Effector memory CD8-positive, alpha-beta T cell (primary cell): ENCODE measurements at places on chromosomes 1 and 21.

GRCh38 chr1:32533792-32534327 lies 5.4 kb upstream of the ZBTB8A start:
- no peaks in the 10 kb centered on the region for H3K36me3 ChIP-seq
- peaks cover 20% of the 10 kb centered on the region for H3K27me3 ChIP-seq
- no peak overlapping the region for H3K27ac ChIP-seq
- H3K4me3 ChIP-seq, result no peak overlapping the region
- no peak for DNase-seq

GRCh38 chr1:32470431-32470830 lies 5.6 kb downstream of the ZBTB8B start:
- no peaks in the 10 kb centered on the region for H3K36me3 ChIP-seq
- no peak for DNase-seq
- no peak overlapping the region for H3K27ac ChIP-seq
- peaks cover 3% of the 10 kb centered on the region for H3K4me1 ChIP-seq

DNA sequence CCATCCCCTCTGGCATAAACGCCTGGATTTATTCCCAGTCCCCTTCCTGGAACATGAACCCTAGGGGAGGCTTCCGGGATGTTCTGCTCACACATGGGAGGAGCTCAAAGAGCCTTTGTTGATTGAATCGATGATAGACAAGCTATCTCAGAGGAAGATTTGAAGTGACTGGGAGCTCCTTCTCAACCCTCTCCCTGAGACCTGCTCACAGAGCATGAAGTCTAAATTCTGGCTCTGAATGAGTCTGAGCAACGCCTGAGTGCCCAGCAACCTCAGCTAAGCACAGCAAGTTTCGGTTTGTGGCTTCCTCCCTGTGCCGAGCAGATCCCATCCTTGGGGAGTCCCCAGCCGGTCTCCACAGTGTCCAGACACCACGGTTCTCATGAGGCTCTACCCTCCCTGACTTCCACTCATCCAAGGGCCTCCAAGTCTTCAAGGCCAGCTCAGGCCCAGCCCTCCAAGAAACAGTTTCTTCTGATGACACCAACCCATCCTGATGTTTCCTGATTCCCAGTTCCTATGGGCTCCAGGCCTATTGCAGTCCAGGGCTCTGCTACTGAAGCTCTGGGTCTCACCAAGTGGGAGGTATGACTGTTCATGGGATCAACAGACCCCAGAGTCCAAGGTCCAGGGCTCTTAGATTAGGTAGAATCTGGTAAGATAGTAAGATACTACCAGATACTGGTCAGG lies 190.8 kb downstream of the DYRK1A start:
- H3K27me3 ChIP-seq, result peaks cover 38% of the 10 kb centered on the region
- no peaks in the 10 kb centered on the region for H3K36me3 ChIP-seq
- no peaks in the 10 kb centered on the region for H3K4me1 ChIP-seq

GRCh38 chr1:83756984-83757717 lies 241.8 kb downstream of the TTLL7 start:
- H3K27ac ChIP-seq, result no peak overlapping the region
- no peaks in the 10 kb centered on the region for H3K4me1 ChIP-seq
- DNase-seq, result no peak
- no peaks in the 10 kb centered on the region for H3K36me3 ChIP-seq
- peaks cover 9% of the 10 kb centered on the region for H3K27me3 ChIP-seq

GRCh38 chr21:34639882-34640788 lies 25.2 kb upstream of the RCAN1 start:
- H3K4me1 ChIP-seq, result peaks cover 9% of the 10 kb centered on the region
- peaks cover 10% of the 10 kb centered on the region for H3K27me3 ChIP-seq
- peaks cover 3% of the 10 kb centered on the region for H3K36me3 ChIP-seq
- no peak for DNase-seq
- H3K27ac ChIP-seq, result peak overlapping the region; percentile 29
- peak overlapping the region; percentile 68 for H3K4me3 ChIP-seq

- peaks cover 30% of the 10 kb centered on the region for H3K4me1 ChIP-seq
- no peaks in the 10 kb centered on the region for H3K27me3 ChIP-seq
- H3K36me3 ChIP-seq, result peaks cover 4% of the 10 kb centered on the region
Measured at GRCh38 chr1:213070406-213070805, 19.4 kb downstream of the RPS6KC1 start.

- H3K4me3 ChIP-seq, result no peak overlapping the region
- no peak overlapping the region for H3K27ac ChIP-seq
- peaks cover 3% of the 10 kb centered on the region for H3K36me3 ChIP-seq
- no peak for DNase-seq
- H3K4me1 ChIP-seq, result peaks cover 3% of the 10 kb centered on the region
- no peaks in the 10 kb centered on the region for H3K27me3 ChIP-seq
Measured at GRCh38 chr1:15320267-15320666, 73.2 kb downstream of the FHAD1 start.

DNA sequence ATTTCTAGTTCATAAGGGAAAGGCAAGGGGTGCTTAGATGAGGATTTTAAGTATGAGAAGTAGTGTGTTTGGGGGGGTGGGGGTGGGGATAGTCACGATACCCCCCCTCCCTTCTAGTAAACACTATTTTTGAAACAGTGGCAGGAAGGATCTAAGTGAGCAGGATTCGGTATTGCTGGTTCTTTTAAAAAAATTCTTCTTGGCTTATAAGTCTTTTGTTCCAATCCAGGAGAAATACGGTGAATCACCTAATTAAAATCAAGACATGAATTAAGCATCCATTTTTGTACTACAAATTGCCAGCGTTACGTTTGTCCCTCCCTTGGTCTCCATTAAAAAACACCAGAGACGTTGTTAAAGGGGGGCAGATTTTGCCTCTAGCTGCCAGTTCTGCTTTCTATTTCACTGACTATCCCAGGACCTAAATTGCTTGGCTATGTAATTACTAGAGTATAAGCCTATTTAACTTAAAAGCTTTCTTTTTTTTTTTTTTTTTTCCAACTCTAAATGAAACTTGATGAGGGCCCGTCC lies 911 bp downstream of the LMO4 start:
- H3K4me3 ChIP-seq, result peak overlapping the region; percentile 96
- H3K27me3 ChIP-seq, result peaks cover 6% of the 10 kb centered on the region
- peaks cover 63% of the 10 kb centered on the region for H3K4me1 ChIP-seq
- DNase-seq, result no peak
- H3K36me3 ChIP-seq, result peaks cover 29% of the 10 kb centered on the region

DNA sequence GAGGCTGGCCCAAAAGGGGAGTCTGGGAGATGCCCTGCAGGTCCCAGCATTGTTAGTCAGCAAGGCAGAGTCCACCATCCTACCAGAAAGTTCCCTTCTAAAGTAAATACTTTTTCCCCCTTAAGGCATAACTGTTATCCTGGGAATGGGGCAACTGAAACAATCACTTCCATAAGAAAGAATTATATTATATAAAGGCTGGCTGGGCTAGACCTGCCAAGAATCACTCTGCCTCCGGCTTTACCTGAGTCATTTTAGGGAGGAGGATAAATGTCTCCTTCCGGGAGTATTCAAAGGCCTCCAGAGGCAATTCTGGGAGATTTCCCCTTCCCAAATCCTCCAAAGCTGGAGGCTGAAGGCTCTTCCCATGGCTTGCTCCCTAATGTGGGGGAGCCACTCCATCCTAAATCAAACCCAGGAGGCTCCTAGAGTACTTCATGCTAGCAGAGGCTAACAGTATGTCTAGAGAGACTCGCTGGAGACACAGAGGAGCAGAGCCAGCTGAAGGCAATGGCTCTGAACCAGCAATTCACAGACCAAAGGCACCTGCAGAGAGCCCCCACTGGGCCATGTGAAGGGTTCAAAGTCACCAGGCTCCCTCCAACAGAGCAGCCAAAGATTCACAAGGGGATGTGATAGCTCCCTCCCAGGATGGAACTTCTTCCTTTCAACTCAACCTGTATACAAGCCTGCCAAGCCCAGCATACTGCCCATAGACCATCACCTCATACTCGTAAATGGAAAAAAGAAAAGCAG lies 116.0 kb downstream of the ASTN1 start:
- H3K4me1 ChIP-seq, result no peaks in the 10 kb centered on the region
- no peaks in the 10 kb centered on the region for H3K36me3 ChIP-seq
- no peak for DNase-seq
- no peaks in the 10 kb centered on the region for H3K27me3 ChIP-seq
- H3K4me3 ChIP-seq, result no peak overlapping the region

DNA sequence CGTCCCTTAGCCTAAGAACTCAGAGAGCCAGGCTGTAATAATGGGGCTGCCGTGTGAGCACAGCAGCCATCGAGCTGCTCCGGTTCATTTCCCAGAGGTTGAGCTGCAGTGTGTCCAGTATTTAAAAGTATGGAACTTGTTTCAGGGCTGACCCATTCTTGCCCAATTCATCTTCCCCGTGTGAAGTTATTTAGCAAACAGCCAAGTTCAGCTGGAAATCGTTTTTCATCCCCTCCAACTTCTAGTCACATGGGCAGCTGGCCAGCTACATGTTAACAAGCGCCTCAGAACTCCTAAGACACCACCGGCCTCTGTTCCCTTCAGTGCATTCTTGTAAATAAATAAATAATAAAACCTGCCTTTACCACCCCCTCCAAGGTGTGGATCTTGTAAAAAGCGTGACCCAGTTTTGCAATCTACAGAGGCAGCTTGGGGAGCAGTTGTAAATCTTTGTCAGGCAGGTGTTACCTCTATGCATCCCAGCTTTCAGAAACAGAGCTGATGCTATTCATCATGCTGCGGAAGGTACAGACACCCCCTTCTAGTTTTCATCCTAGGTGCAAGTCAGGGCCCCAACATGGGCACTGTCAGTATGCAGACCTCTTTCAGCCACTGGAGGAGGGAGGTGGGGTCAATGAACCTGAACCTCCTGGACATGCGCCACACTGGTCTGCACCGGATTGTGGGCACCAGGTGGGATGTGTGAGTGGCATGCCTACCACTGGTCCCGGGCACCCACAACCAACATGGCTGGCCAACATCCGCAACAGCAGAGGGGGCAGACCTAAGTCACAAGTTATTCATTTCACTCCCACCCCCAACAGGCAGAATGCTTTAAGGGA lies 18.7 kb upstream of the KNCN start:
- peaks cover 30% of the 10 kb centered on the region for H3K36me3 ChIP-seq
- no peak for DNase-seq
- H3K4me3 ChIP-seq, result no peak overlapping the region

GRCh38 chr1:30645807-30646206 lies 77.6 kb downstream of the MATN1 start:
- H3K36me3 ChIP-seq, result no peaks in the 10 kb centered on the region
- H3K4me1 ChIP-seq, result peaks cover 11% of the 10 kb centered on the region
- no peak for DNase-seq
- no peak overlapping the region for H3K4me3 ChIP-seq

DNA sequence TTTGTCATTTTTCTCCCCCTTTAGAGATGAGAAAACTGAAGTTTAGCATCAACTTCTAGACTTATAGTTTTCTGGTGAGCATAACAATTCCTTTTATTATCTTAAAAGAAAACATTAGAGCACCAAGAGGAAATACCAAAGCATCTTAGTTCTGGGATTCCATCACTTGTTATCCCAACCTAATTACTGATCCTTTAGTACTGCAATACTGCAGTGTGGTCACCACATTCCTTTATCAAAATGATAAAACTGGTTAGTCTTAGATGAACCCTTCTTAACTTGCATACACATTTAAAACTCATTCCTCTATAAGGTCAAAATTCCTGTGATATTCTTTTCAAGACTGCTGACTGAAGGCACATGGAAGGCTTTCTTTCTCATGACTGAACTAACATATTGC lies 23.1 kb downstream of the SOD1 start:
- no peaks in the 10 kb centered on the region for H3K27me3 ChIP-seq
- H3K36me3 ChIP-seq, result peaks cover 54% of the 10 kb centered on the region
- peaks cover 3% of the 10 kb centered on the region for H3K4me1 ChIP-seq
- H3K4me3 ChIP-seq, result no peak overlapping the region
- DNase-seq, result no peak
- H3K27ac ChIP-seq, result no peak overlapping the region

DNA sequence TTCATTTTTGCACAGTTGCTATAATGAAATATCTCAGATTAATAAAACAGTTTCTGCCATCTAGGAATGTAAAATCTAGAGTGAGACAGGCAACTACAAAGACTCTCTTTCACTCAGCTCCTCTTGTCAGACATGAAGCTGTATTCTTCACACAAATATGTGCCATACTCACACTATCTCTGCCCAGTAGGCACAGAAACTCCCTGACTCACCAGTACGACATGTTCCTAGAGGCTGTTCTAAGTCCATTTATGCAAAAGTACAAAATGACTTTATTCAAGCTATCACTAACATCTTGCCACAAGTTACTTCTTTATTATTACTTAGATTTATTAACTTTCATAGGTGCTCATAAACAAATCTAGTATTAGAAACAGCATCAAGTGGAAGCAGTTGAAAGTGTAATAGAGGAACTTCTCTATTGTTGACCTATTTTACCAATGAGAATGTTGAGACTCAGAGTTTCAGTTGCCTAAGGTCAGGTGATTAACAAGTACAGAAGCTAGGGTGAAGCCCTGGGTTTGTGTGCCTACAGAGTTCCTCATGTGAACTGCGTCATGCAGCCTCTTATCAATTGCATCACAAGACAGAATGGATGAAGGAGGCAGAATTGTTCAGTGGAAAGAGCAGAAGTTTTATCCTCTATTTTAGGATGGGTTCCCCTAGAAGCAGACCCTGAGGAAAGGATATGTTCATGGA lies 98.9 kb downstream of the RGS2 start:
- H3K4me3 ChIP-seq, result no peak overlapping the region
- no peak overlapping the region for H3K27ac ChIP-seq
- no peak for DNase-seq
- H3K4me1 ChIP-seq, result no peaks in the 10 kb centered on the region

- no peak overlapping the region for H3K4me3 ChIP-seq
- no peaks in the 10 kb centered on the region for H3K36me3 ChIP-seq
- H3K4me1 ChIP-seq, result peaks cover 5% of the 10 kb centered on the region
- peaks cover 6% of the 10 kb centered on the region for H3K27me3 ChIP-seq
Measured at GRCh38 chr1:207745285-207745684, 6.6 kb upstream of the CD46 start.

- peaks cover 25% of the 10 kb centered on the region for H3K27me3 ChIP-seq
- H3K4me1 ChIP-seq, result no peaks in the 10 kb centered on the region
- DNase-seq, result no peak
Measured at GRCh38 chr1:99645203-99645602, 710 bp upstream of the PALMD start.

- no peaks in the 10 kb centered on the region for H3K36me3 ChIP-seq
- no peaks in the 10 kb centered on the region for H3K27me3 ChIP-seq
- no peak overlapping the region for H3K4me3 ChIP-seq
- no peak for DNase-seq
Measured at GRCh38 chr1:164846731-164847691, 288.0 kb downstream of the PBX1 start.

GRCh38 chr1:19139711-19140110 lies 70.4 kb downstream of the UBR4 start:
- no peaks in the 10 kb centered on the region for H3K4me1 ChIP-seq
- H3K4me3 ChIP-seq, result no peak overlapping the region
- H3K27me3 ChIP-seq, result no peaks in the 10 kb centered on the region
- peaks cover 84% of the 10 kb centered on the region for H3K36me3 ChIP-seq
- peak overlapping the region; percentile 83 for H3K27ac ChIP-seq
